Osteocyte (in vitro differentiated cells): ENCODE measurements at places on chromosomes 3 and 15.
A peak's percentile ranks its signal among the peaks of the same experiment; 100 is the strongest.

GRCh38 chr3:155568295-155568694 lies 176.6 kb downstream of the PLCH1 start:
- H3K4me3 ChIP-seq = no peak overlapping the region
- H3K36me3 ChIP-seq = no peaks in the 10 kb centered on the region
- no peaks in the 10 kb centered on the region for H3K4me1 ChIP-seq
- DNase-seq = no peak
- H3K27ac ChIP-seq = no peak overlapping the region

GRCh38 chr3:176848431-176849214 lies 348.7 kb downstream of the TBL1XR1 start:
- DNase-seq = no peak
- H3K4me3 ChIP-seq = no peak overlapping the region
- peaks cover 18% of the 10 kb centered on the region for H3K27me3 ChIP-seq
- H3K27ac ChIP-seq = no peak overlapping the region

- H3K4me1 ChIP-seq = peaks cover 72% of the 10 kb centered on the region
- peak overlapping the region; percentile 97 for H3K4me3 ChIP-seq
- H3K27me3 ChIP-seq = no peaks in the 10 kb centered on the region
- DNase-seq = no peak
Measured at GRCh38 chr3:156551746-156552145, 3.2 kb downstream of the SSR3 start.

GRCh38 chr15:75109736-75110130 lies 86.3 kb downstream of the PPCDC start:
- H3K4me3 ChIP-seq = no peak overlapping the region
- H3K27me3 ChIP-seq = no peaks in the 10 kb centered on the region
- no peak overlapping the region for H3K27ac ChIP-seq
- H3K4me1 ChIP-seq = peaks cover 52% of the 10 kb centered on the region
- DNase-seq = no peak
- peaks cover 4% of the 10 kb centered on the region for H3K36me3 ChIP-seq
